ENCODE measurements at places on chromosomes 1 and 21. TPM values are rescaled to one million over a fixed set of nuclear protein-coding genes. Genes with fewer than 3 reads are reported as not detected.
A peak's percentile ranks its signal among the peaks of the same experiment; 100 is the strongest.

TGFB2 gene
- 184 TPM for total RNA-seq

CELA2B gene
- total RNA-seq, result not detected

DEPDC1 gene
- 6.5 TPM for total RNA-seq

OR2M3 gene
- not detected for total RNA-seq

CFAP107 gene
- total RNA-seq, result not detected

DNA sequence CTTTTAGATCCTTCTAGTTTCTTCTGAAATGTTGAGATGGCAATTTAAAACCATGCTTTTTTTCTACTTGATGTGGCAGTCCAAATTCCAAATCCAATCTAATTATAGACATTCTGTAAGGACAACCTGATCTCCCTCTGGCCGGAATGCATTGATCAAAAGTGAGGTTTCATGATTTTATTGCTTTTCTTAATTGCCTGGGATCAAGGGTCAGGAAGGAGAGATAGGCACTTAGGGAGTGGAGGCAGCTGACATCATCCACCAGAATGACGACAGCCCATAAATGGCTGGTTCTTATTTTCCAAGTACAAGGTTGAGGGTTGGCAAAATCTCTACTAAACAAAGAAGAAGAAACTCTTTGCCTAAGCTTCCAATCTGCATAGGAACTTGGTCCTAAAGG, 46.4 kb upstream of the SCCPDH start:
- peaks cover 2% of the 10 kb centered on the region for H3K36me3 ChIP-seq
- no peak overlapping the region for H3K27ac ChIP-seq
- H3K4me3 ChIP-seq, result no peak overlapping the region
- H3K27me3 ChIP-seq, result no peaks in the 10 kb centered on the region
- peaks cover 12% of the 10 kb centered on the region for H3K4me1 ChIP-seq

DNA sequence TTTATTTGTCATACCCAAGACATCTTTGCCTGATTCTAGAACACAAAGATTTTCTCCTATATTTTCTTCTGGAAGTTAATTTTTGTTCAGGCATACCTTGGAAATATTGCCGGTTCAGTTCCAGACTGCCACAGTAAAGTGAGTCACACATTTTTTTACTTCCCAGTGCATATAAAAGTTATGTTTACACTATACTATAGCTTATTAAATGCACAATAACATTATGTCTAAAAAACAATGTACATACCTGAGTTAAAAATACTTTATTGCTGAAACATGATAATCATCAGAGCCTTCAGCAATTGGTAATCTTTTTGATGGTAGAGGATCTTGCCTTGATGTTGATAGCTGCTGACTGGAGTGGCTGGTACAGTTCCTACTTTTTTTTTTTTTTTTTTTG, 10.0 kb downstream of the SMCP start:
- H3K27me3 ChIP-seq, result peaks cover 2% of the 10 kb centered on the region
- no peak overlapping the region for H3K4me3 ChIP-seq
- no peaks in the 10 kb centered on the region for H3K4me1 ChIP-seq
- no peak for DNase-seq
- no peak overlapping the region for H3K27ac ChIP-seq
- no peaks in the 10 kb centered on the region for H3K36me3 ChIP-seq

DNA sequence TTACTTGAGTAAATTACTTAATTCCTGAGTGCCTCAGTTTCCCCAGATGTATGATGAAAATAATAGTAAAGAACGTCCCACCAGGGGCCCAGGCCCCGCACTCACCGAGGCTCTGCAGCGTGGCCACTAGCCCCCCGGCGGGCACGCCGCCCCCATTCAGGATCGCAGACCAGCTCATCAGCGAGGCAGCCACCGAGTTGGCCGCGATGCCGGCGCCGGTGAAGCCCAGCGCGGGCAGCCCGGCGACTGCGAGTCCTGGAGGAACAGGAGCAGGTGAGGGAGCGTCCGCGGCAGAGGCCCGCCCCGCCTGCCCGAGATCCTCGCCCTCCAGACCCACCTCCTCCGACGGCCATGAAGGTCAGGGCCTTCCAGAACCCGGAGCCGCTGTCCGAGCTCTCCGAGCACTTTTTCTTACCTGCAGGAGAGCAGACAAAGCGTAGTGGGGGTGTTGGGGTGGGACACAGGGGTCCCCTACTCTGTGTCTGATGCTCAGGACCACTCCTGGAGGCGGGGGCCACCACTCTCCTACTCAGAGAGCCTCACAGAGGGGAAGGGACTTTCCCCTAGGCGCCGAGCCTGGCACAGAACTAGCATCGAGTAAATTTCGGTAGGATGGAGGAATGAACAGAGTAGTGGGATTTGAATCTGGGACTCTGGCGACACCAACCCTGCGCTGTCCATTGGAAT, 3.7 kb downstream of the IFI6 start:
- H3K27ac ChIP-seq, result no peak overlapping the region
- peaks cover 35% of the 10 kb centered on the region for H3K4me1 ChIP-seq
- DNase-seq, result no peak
- H3K27me3 ChIP-seq, result no peaks in the 10 kb centered on the region

DNA sequence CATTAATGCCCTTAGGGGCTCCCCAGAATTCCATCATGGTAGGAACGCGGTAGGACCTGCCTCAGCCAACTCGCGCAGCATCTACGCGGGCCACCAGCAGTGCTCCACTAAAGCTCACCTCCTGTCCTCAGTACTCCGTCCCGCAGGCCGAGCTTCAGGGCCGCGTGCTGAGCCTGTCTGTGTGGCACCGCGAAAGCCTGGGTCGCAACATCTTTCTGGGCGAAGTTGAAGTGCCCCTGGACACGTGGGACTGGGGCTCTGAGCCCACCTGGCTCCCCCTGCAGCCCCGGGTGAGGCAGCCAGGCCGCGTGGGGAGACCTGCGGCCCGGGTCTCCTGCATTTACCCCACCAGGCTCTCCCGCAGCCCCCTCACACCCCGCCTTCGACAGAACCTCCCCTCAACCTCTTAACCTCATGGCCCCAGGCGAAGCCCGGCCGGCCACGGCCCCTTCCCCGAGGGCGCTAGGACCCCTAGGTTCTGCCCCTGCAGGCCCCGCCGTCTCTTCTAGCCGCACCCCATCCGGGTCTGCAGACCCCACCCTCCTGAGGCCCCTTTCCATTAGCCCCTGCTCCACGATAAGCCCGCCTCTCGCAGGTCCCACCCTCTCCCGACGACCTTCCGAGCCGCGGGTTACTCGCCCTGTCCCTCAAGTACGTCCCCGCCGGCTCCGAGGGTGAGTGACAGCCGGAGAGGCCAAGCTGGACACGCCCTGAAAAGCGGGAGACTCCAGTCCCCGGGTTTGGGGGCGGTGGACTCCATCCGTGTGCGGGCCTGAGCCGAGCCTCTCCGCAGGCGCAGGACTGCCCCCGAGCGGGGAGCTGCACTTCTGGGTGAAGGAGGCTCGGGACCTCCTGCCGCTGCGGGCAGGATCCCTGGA, 9.1 kb downstream of the SYTL1 start:
- DNase-seq, result no peak
- H3K36me3 ChIP-seq, result peaks cover 7% of the 10 kb centered on the region
- no peaks in the 10 kb centered on the region for H3K27me3 ChIP-seq
- H3K4me3 ChIP-seq, result peak overlapping the region; percentile 26
- no peak overlapping the region for H3K27ac ChIP-seq

DNA sequence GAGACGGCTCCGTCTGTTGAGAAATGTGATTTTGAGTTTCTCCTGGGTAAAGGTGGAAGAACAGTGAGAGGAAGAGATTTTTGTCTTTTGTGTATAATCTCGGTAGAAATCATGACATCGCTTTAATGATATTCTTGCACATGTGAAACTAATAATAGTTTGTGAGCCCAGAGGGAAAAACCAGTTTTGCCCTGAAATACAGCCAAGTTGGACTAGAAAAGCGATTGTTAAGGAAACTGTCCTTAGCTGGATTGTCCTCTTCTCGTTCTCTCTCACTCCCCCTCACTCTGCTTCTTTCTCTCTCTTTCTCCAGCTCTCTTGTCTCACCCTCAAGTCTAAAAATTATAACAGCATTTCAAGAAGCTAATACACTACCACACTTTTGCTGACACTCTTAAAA, 17.1 kb downstream of the KCNJ6 start:
- peaks cover 13% of the 10 kb centered on the region for H3K4me1 ChIP-seq
- no peak for DNase-seq
- H3K4me3 ChIP-seq, result no peak overlapping the region
- peaks cover 2% of the 10 kb centered on the region for H3K36me3 ChIP-seq
- H3K27me3 ChIP-seq, result no peaks in the 10 kb centered on the region

DNA sequence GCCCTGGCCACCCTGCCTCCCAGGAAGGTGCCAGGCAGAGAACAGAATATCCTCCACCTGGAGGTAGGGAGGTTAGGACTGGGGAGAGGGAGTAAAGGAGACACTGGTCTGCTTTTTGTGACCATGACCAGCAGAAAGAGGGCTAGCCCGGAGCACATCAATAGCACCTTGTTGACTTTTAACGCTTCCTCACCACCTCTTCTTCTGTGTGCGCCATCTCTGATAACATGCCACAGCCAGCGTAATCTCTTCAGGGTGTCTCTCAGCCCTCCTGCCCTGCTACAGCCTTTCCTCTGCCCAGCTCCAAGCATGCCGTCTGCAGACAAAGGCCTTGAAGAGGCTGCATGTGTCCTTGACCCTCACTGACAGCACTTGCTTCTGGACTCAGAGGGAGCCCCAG, 50.9 kb upstream of the GJA5 start:
- no peaks in the 10 kb centered on the region for H3K4me1 ChIP-seq
- DNase-seq, result no peak
- H3K36me3 ChIP-seq, result no peaks in the 10 kb centered on the region
- no peak overlapping the region for H3K4me3 ChIP-seq
- no peaks in the 10 kb centered on the region for H3K27me3 ChIP-seq
- H3K27ac ChIP-seq, result no peak overlapping the region

GRCh38 chr1:110148961-110149360, 1.3 kb upstream of the SLC6A17 start:
- no peak overlapping the region for H3K4me3 ChIP-seq
- no peak overlapping the region for H3K27ac ChIP-seq
- peaks cover 41% of the 10 kb centered on the region for H3K27me3 ChIP-seq
- H3K36me3 ChIP-seq, result no peaks in the 10 kb centered on the region

DNA sequence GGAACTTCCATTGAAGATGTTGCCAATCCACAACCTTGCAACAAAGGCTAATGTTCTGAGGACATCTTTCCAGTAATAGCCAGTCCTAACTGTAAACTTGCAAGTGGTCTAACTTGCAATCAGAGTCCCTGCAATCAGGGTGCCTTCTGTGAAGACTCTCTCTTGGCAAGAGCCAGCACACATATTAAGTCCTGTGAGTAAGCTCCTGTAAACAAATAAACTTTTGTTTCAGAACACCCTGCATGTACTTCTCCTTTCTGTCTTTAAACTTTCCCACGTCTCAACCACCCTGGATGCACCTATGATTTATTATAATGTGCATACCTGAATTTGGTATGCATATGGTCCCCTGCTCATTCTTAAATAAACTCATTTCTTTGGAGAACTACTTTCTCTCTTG, 9.1 kb downstream of the GBP7 start:
- H3K4me3 ChIP-seq, result no peak overlapping the region
- DNase-seq, result no peak
- H3K4me1 ChIP-seq, result no peaks in the 10 kb centered on the region
- no peaks in the 10 kb centered on the region for H3K27me3 ChIP-seq
- H3K27ac ChIP-seq, result no peak overlapping the region

- no peaks in the 10 kb centered on the region for H3K27me3 ChIP-seq
- peaks cover 4% of the 10 kb centered on the region for H3K4me1 ChIP-seq
- DNase-seq, result no peak
- no peak overlapping the region for H3K4me3 ChIP-seq
- peaks cover 9% of the 10 kb centered on the region for H3K36me3 ChIP-seq
Observed at GRCh38 chr1:54361342-54361741, 44.9 kb downstream of the SSBP3 start.

DNA sequence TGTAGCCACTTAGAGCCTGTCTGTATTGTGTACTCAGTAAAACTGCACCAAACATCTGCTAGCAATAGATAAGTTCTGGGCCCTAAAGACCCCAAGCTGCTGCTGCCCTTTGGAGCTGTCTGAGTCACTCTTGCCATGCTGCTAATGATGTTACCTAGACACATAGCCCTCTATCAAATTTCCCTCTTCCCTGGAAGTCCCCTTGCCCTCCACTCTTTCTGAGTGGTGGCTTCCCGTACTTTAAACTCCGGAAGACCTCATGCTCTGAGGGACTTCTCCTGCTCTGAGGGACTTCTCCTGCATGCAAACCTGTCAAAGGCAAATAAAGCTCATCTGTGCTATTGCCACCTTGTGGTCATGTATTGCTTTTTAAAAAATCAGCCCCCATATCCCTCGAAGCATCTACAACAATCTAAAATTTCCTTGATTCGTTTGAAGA, 34.0 kb downstream of the FH start:
- no peak overlapping the region for H3K4me3 ChIP-seq
- DNase-seq, result no peak
- H3K36me3 ChIP-seq, result peaks cover 6% of the 10 kb centered on the region
- H3K27me3 ChIP-seq, result no peaks in the 10 kb centered on the region
- peaks cover 46% of the 10 kb centered on the region for H3K4me1 ChIP-seq
- no peak overlapping the region for H3K27ac ChIP-seq
